Keratinocyte (primary cell): ENCODE measurements at places on chromosomes 11 and 22. TPM values are rescaled to one million over a fixed set of nuclear protein-coding genes. Genes with fewer than 3 reads are reported as not detected.

GLYAT gene
- polyA plus RNA-seq: 0.10 to 0.17 TPM in 2 of 3 replicates, not detected in the other

GTSE1 gene
- polyA plus RNA-seq: 0.61 to 6.3 TPM (median 4.7 TPM) in 3 replicates

DNA sequence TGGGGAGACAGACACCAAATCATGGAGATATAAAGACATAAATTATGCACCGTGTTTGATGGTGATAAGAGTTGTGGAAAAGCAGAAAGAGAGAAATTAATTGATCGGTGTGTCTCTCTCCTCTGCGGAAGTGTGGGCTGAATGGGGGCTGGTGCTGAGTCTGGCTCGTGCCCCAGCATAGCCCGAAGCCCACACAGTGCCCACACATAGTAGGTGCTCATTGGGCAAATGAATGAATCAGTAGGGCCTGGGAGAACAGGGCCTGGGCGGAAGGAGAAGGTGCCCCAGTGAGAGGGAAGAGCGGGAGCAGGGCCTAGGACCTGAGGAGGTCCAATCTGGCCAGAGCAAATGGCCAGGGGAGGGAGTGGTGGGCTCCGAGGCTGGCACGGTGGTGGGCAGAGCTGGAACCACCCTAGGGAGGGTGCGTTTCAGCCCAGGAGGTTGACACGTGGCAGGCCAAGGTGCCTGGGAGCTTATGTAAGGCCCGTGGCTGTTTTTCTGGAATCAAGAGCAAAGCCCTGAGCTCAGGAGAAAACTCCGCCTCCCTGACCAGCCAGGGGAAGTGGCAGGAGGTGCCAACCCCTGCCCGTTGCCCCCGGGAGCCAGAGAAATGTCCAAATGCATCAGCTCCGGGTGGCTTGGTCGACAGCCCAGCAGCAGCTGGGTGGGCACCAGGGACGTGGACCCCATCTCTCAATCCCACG is 2.1 kb upstream of the CACNA1I start:
- H3K27me3 ChIP-seq: peaks cover 7% of the 10 kb centered on the region
- no peaks in the 10 kb centered on the region for H3K36me3 ChIP-seq
- no peak overlapping the region for H3K27ac ChIP-seq
- no peak overlapping the region for H3K4me3 ChIP-seq

DNA sequence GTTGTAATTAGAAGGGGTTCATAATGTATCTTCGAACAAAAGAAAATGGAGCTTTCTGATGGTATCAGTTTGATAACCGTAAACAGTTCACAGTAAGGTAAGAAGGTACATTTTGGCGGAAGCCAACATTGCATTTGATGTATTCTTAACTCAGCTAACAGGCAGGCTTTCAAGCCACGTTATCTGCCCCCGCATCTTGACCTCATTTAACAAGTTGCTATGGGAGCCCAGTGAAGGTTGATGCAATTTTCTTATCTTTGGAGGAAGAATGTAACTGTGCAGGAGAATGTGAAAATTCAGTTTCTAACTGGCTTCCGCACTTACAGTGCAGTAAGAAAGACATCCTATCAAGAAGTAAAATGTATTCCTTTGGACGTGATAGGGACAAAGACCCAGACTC is 110.6 kb downstream of the ETS1 start:
- H3K27ac ChIP-seq: no peak overlapping the region
- H3K4me3 ChIP-seq: no peak overlapping the region
- no peaks in the 10 kb centered on the region for H3K27me3 ChIP-seq
- peaks cover 28% of the 10 kb centered on the region for H3K36me3 ChIP-seq
- DNase-seq: no peak
- peaks cover 4% of the 10 kb centered on the region for H3K4me1 ChIP-seq

OR52A1 gene
- not detected in 3 replicates for polyA plus RNA-seq

ANO3 gene
- polyA plus RNA-seq: 0.01 TPM in 2 of 3 replicates, not detected in the other
